ENCODE measurements at places on chromosomes 11 and 22.

GRCh38 chr11:95692526-95693260, 96.9 kb downstream of the FAM76B start:
- no peak for DNase-seq

- DNase-seq = no peak
Measured at GRCh38 chr11:133503776-133504175, 28.5 kb downstream of the OPCML start.

DNA sequence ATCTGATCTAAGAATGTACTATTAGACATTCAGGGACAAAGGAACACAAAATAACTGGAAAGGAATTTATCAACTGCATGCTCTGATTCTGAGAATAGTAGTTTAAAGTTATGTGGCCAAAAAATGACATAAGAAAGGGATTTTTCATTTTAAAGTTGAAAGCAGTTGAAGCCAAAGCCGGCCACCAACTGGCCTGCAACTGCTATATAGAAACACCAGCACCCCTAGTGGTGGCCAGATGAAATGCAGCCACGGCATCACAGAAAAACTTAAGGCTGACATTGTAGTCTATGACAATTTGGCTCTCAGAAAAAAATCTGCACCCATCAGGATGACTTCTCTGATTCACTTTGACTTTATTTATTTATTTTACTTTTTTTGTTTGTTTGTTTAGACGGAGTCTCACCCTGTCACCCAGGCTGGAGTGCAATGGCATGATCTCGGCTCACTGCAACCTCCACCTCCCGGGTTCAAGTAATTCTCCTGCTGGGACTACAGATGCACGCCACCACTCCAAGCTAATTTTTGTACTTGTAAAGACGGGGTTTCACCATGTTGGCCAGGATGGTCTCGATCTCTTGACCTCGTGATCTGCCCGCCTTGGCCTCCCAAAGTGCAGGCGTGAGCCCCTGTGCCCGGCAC, 59.2 kb downstream of the SLC35F2 start:
- DNase-seq = peak; percentile 81

DNA sequence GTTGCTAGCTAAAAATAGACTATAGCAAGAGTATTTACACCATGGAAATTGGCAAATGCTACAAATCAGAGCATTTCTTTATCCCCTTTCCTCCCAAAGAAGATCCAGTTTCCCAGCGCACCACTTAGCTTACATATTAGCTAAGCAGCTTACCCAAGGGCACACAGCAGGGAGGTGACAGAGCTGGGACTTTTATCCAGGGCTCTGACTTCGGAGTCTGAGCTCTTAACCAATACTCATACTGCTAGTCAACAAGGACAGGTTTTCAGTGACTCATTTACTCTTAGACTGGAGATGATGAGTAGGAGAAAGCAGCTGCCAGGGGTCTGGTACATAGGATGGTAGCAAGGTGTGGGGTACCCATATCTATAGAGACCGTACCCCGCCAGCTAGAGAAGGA, 38.4 kb downstream of the NAV2 start:
- no peak for DNase-seq

DNA sequence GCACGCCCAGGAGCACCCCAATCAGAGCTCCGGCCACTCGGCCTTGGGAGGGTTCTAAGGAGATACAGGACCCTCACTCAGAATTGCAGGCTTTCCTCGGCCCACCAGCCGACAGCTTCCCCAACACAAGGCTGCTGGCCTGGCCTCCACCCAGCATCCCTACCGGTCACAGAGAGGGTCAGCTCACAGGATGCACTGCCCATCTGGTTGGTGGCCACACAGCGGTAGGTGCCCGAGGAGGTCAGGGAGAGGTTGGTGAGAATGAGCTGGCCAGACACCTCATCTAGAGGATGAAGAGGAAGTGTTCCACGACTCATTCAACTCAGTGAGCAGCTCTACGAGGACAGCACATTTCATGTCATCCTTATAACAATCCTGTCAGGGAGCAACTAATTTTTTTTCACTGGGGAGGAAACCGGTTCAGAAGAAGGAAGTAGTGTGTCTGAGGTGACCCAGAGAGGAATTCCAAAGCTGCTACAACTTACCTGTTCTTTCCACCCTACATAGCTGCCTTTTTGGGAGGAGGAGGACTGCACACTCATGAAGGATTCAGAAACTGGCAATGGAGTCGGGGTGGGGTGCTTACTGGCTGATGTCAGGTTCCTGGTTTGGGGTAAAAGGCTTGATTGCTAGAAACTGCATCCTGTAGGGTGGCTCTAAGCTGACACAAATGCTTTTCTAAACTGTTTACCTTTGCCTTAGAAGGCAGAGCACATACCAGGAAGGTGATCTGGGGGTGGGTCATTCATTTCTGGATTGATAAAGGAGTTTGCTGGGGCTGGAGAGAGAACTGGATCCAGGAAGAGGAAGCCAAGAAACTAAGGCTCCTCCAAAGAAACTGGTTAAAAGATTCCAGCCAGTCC, 3.3 kb downstream of the VSIG2 start:
- DNase-seq = peak; percentile 44

- DNase-seq = no peak
Measured at GRCh38 chr11:13120691-13121090, 111.6 kb downstream of the RASSF10 start.

DNA sequence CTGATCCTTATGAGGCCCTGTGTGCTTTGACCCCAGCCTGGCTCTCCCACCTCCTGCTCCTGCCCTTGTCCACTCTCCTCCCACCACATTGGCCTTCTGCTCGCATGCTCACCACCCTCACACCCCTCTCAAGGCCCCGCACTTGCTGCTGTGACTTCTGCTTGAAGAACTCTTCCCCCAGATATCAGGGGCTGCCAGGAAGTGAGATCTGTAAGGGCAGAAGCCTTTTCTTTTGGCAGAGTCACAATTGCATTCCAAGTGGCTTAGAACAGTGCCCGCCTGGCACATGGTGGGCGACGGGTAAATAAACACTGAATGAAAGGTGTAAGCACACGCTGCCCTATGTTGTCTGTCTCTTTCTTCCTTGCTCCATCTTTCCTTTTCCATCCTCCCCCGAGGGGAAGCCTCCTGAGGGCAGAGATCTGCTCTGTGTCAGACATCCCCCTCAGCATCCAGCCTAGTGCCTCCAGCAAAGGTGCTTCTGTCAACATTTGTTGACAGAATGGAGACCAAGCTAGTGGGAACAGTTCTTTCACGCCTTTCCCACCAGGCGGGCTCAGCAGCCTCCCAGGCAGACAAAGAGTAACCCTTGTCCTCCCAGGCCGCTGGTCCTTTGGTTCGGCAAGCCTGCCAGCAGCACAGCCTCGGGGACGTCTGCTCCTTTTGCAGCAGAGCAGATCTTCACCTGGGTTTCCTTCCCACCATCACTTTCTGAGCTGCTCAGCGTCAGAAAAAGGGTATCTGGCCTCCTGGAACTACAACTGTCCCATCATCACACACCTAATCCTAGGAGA, 10.0 kb upstream of the PEX26 start:
- DNase-seq = no peak

GRCh38 chr11:35541621-35542375, 16.4 kb upstream of the PAMR1 start:
- no peak for DNase-seq

GRCh38 chr22:46969961-46970360, 207.5 kb downstream of the TBC1D22A start:
- DNase-seq = no peak

- DNase-seq = peak; percentile 45
Measured at GRCh38 chr11:78420255-78420764, 2.7 kb upstream of the GAB2 start.

GRCh38 chr22:41561335-41561734, 525 bp downstream of the CSDC2 start:
- DNase-seq = no peak

DNA sequence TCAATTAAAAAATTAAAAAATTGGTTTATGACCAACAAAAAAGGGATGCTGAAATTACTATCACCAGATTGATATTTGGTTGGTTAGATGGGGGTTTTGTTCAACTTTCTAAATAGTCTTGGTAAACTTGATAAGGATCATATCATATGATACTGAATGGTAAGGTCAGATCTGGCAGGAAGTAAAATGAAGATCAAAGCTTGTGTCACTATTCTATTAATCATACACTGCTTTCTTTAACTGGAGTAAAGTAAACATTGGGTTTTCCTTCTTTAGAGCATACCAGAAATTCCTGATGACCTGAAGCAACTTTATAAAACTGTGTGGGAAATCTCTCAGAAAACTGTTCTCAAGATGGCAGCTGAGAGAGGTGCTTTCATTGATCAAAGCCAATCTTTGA, 40.2 kb downstream of the RRM1 start:
- no peak for DNase-seq

DNA sequence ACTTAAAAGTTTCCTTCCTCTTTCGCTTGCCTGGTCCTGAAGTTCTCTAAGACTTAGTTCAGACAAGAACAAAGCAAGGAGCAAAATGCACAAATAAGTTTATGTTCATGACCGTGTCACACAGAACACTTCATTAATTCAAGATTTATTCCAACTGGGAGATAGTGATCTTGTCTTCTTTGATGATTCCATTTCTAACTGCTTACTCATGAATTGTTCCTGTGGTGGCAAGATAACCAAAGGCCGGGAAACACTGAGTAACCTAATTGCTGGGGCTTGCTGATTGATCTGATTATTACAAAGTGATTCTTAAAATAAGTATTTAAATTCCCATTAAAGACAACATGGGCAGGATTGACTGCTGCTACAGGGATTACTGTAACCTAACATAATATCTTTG, 1462.9 kb upstream of the RAG2 start:
- no peak for DNase-seq

- DNase-seq = no peak
Measured at GRCh38 chr11:95688501-95689222, 100.9 kb downstream of the FAM76B start.

DNA sequence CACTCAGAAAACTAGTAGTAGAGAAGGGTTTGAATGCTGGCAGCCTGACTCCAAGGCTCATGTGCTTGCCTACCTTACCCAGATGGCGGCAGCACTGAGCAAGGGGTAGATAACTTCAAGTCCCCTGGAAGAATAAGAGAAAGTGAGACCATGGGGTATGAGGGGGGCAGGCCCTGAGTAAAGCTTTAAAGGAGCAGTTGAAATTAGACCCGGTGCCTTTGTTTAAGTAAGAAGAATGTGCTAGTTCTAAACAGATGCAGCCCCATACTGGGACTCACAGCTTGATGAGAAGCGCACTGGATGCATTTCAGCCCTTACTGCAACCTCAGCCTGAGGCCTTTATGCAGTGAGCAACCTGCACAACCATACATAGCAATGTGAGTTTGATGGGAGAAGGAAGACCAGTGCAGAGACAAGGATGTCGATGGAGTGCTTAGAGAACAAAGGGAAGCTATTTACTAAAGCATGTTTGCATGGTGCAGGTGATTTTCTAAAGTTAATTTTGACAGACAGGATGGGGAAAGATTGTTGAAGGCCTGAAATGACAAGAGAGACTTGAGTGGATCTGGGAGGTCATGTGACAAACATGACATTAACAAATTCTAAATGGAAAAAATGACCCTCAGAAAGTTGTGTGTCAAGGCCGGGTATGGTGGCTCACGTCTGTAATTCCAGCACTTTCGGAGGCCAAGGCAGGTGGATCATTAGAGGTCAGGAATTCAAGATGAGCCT, 27.1 kb upstream of the TMA7B start:
- DNase-seq = peak; percentile 32

GRCh38 chr22:43889860-43890253, 2.0 kb downstream of the PNPLA5 start:
- no peak for DNase-seq

DNA sequence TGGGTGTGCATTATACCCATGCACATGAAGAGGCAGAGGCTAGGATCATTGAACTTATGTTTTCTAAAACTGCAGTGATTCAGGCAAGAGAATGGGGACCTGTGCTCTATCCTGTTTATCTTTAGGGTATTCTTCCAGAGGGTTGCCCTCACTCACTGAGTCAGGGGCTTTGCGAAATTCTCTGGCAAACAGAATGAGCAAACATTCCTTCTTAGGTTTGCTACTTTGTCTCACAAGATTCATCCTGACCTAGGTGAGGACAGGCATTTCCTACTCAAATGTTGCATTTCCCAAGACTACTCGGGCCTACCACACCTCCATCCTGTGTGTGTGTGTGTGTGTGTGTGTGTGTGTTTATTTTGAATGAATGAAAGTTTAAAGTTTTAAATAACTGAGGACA, 2.7 kb upstream of the EIF3M start:
- no peak for DNase-seq

DNA sequence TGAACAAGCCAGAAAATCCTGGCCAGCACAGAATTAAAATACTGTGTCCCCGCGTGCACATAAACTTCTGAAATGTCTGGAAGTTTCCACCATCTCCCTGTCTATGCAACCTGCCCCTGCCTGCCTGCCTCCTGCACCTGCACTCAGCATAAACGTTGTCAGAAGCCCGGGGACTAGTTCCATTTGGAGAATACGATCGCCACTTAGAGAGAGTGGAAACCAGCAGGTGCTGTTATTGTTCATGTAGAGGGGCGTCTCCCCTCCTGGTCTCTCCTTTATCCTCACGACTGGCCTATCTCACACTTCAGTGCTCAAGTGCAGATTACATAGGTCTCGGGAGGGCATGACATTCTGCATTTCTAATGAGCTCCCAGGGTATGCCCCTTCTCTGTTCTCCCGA, 35.6 kb downstream of the MPPED1 start:
- no peak for DNase-seq

- no peak for DNase-seq
Measured at GRCh38 chr22:28021998-28022660, 103.1 kb upstream of the PITPNB start.
